ENCODE measurements at places on chromosomes 3 and 15. TPM values are rescaled to one million over a fixed set of nuclear protein-coding genes. Genes with fewer than 3 reads are reported as not detected.

Gene NR1I2
- total RNA-seq, result 0.13 TPM

Gene PRR20G
- total RNA-seq, result not detected

Gene CCDC54
- total RNA-seq, result not detected

Gene TXNRD3
- total RNA-seq, result 19.9 TPM

Gene SPATA12
- total RNA-seq, result not detected

Gene TTC14
- 47.2 TPM for total RNA-seq

Gene HCN4
- total RNA-seq, result not detected

Gene PLA2G4E
- total RNA-seq, result not detected

Gene IL16
- total RNA-seq, result 12.1 TPM

Gene EOGT
- total RNA-seq, result 67.2 TPM

Gene CCDC33
- not detected for total RNA-seq

Gene NANOGP8
- total RNA-seq, result 0.91 TPM

Gene CCR2
- total RNA-seq, result not detected

Gene GJD2
- not detected for total RNA-seq

Gene TNNC1
- total RNA-seq, result 1.7 TPM

Gene UPK1B
- 0.43 TPM for total RNA-seq

Gene SELENOK
- 28.2 TPM for total RNA-seq

Gene IL5RA
- total RNA-seq, result not detected

Gene MEX3B
- 3.1 TPM for total RNA-seq

Gene SAMMSON
- total RNA-seq, result not detected

Gene CPB1
- 0.54 TPM for total RNA-seq

Gene TGM5
- total RNA-seq, result 0.22 TPM

Gene CRTAP
- 358 TPM for total RNA-seq

Gene SLCO2A1
- not detected for total RNA-seq

Gene GPR149
- not detected for total RNA-seq

Gene LRCH3
- 62.5 TPM for total RNA-seq

Gene EIF4E3
- 7.8 TPM for total RNA-seq

Gene TTLL13
- total RNA-seq, result 0.13 TPM

Gene CCR3
- total RNA-seq, result 0.13 TPM

Gene ACSBG1
- not detected for total RNA-seq

Gene AQP9
- total RNA-seq, result 0.52 TPM

Gene CPNE9
- total RNA-seq, result not detected

Gene CTXN2
- total RNA-seq, result not detected

Gene BNC1
- total RNA-seq, result 6.1 TPM

Gene SLC38A3
- total RNA-seq, result 0.11 TPM

Gene MYH15
- 0.22 TPM for total RNA-seq

Measured in articular chondrocyte of knee joint (primary cell).